GM23248 (cell line): ENCODE measurements at places on chromosomes 3 and 15.

DNA sequence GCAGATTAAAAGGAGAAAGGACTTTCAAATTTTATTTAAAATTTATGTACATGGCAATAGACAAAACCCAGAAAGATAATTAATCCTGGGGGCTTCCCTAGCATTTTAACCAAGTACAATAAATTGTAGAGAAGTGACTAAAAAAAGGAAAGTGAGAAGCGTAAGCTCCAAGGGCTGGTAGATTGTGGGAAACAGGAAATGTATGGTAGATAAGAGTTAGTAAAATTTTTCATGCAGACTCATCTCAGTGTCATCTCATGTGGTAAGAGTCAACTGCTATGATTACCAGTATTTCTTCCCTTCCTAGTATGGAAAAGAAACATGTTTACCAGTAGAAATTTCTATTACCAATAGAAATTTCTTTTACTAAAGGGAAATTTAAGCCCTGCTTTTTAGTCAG is 464.3 kb upstream of the AGTR1 start:
- DNase-seq: peak; percentile 83

DNA sequence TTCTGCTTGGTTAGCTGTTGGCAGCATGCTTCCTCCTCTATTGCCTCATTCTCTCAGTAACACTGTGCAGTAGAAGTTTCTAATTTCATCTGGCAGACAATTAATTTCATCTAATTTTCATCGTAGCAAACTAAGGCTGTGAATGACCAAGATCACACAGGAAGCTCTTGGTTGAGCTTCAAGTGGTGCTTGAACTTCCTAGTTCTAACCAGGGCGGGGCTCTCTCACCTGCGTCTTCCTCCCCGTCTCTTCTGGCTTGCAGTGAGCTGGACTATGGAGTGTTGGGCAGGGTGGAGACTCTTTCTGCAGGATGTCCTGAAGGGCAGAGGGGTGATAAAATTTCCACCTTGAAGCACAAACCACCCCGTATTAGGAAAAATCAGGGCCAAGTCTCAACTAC is 2.0 kb upstream of the IL16 start:
- DNase-seq: no peak

- no peak for DNase-seq
Observed at GRCh38 chr3:194312186-194312742, 38.9 kb downstream of the CPN2 start.

- no peak for DNase-seq
Observed at GRCh38 chr3:186988806-186989205, 58.5 kb downstream of the ST6GAL1 start.

DNA sequence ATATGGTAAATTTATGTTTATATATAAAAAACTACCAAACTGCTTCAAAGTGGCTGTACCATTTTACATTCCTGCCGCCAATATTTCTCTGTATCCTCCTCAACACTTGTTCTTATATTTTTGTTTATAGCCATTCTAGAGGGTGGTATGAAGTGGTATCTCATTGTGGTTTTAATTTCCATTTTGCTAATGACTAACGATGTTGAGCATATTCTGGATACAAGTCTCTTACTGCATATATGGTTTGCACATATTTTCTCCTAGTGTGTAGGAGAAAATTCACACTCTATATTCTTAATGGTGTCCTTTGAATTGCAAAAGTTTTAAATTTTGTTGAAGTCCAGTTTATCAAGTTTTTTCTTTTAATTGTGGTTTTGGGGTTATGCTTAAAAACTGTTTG is 15.1 kb downstream of the NMD3 start:
- no peak for DNase-seq

DNA sequence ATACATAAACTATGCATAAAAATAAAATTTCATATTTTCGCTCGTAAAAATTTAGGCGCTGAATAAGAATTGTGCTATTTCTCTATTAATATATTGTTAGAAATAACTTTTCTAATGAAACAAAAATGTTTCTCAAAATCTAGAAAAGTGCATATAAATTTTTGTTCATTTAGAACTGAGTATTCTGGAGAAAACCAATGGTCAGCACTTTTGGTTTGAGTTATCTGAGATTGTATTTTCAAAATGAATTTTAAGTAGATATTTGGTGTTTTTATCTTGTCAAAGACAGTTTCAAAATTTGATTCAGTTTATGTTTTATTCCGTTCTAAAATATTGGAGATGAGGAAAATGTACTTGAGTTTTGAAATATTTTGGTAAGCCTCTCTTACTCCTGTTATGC is 13.9 kb downstream of the MYNN start:
- no peak for DNase-seq

GRCh38 chr3:19267040-19267439 is 118.7 kb downstream of the KCNH8 start:
- DNase-seq: no peak
